ENCODE measurements at places on chromosomes 4 and X.

DNA sequence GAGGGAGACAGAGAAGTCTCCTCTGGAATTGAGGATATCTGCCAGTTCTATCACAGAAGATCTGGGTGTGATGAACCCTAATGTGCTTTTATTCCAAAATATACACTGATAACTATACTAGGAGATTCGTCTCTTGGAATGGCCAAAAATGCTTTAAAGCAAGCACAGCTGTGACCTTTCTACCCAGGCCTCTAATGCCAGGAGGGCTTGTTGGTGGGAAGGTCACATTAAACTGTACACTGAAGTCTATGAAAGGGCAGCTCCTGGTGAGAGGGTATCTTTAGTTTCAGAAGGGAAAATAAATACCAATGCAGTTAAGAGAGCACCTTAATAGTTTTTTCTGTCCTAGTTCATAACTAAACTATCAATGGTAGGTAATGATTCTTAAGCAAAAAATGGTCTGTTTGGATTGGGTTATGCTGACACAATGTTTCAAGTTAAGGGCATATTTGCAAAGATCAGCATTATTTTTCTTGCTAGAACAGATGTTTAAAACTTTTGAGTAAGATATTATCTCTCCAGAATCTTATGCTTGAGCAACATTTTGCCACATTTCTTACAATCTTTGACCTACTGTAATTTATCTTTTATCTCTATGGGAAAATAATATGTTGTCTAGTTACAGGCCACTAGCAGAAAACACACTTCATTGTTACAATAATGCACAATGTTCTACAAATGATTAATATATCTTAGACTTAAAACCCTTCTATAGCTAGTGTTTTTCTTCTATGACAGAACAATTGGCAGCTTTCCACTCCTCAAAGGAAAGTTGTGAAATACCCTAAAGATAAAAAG, 59.6 kb downstream of the SEC24D start:
- DNase-seq, result no peak

- DNase-seq, result no peak
Observed at GRCh38 chrX:154592505-154592904, 7.6 kb downstream of the CTAG1A start.

GRCh38 chr4:15361529-15361928, 66.3 kb upstream of the C1QTNF7 start:
- DNase-seq, result no peak

DNA sequence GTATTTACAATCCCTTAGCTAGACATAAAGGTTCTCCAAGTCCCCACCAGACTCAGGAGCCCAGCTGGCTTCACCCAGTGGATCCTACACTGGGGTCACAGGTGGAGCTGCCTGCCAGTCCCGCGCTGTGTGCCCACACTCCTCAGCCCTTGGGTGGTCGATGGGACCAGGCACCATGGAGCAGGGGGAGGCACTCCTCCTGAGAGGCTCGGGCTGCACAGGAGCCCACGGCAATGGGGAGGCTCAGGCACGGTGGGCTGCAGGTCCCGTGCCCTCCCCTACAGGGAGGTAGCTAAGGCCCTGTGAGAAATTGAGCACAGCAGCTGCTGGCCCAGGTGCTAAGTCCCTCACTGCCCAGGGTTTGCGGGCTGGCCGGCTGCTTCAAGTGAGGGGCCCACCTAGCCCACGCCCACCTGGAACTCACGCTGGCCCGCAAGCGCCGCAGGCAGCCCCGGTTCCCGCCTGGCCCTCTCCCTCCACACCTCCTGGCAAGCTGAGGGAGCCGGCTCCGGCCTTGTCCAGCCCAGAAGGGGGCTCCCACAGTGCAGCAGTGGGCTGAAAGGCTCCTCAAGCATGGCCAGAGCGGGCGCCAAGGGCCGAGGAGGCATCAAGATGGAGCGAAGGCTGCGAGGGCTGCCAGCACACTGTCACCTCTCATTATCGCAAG, 113.9 kb downstream of the PRDM5 start:
- no peak for DNase-seq

DNA sequence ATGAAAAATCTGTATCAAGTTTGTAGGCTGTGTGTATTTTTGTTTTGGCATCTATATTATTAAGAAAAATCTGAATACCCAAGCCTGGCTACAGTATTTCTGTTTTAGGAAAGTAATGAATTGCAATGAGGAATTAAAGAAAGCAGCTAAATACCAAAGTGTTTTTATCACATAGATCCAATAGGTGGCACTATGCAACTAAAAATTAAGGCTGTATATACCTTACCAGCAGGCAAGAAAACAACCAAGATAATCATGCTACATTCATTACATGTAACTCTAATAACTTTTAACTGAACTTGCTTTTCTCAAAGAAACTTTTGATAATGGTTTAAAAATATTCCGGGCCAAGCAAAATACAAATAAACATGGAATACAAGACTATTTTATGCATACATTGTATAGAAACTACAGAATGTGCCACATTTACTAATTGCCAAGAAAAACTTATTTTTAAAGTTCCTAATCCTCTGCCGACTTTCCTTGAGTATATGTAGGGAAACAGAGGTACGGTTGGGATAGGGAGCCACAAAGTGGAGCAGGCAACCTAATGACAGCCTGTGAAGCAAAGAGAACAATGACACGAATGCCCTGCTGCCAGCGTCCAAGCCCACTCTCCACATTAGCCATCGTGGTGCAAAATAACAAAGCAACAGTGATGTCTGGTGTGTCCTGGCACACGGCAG, 63.7 kb downstream of the SEC24D start:
- no peak for DNase-seq

- DNase-seq, result no peak
Observed at GRCh38 chrX:42248226-42248625, 324.9 kb upstream of the CASK start.

DNA sequence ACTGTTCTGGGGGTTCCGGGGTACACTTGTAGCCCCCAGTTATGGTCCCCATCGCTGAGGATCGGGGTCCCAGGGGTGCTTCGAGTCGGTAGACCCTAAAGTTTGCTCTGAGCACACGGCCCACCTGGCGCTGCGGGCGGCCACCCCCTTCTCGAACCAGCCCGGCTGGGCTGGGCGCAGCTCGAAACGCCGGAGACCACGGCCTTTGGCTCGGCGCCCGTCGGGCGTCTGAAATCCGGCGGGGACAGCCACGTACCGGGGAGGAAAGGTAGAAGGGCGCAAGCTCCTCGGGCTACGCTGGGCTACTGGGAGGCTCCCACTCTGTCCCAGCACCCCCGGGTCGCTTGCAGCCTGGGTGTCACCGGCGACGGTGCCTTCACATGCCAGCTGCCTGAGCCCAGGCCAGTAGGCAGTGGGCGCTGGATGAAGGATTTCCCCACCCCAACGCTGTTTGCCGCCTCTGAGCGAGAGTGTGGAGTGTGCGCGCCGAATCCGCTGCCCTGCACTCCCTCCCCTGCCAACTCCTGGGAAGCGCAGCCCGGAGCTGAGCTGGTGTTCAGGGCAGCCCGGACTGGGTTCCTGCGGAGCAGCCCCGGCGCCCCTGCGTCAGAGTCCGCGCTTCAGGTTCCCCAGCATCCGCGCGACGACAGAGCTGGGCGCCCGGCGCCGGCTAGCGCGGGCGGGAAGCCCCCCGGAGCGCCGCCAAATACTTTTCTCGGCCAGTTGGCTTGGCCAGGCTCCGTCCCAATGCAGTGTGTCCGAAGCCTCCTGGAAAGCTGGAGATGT, 637 bp downstream of the MAMLD1 start:
- DNase-seq, result no peak

DNA sequence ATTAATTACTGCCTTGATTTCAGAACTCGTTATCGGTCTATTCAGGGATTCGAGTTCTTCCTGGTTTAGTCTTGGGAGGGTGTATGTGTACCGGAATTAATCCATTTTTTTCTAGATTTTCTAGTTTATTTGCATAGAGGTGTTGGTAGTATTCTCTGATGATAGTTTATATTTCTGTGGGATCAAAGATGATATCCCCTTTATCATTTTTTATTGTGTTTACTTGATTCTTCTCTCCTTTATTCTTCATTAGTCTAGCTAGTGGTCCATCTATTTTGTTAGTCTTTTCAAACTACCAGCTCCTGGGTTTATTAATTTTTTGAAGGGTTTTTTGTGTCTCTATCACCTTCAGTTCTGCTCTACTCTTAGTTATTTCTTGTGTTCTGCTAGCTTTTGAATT, 32.1 kb downstream of the CDX4 start:
- no peak for DNase-seq

GRCh38 chrX:2325076-2325784, 175.5 kb downstream of the DHRSX start:
- no peak for DNase-seq

DNA sequence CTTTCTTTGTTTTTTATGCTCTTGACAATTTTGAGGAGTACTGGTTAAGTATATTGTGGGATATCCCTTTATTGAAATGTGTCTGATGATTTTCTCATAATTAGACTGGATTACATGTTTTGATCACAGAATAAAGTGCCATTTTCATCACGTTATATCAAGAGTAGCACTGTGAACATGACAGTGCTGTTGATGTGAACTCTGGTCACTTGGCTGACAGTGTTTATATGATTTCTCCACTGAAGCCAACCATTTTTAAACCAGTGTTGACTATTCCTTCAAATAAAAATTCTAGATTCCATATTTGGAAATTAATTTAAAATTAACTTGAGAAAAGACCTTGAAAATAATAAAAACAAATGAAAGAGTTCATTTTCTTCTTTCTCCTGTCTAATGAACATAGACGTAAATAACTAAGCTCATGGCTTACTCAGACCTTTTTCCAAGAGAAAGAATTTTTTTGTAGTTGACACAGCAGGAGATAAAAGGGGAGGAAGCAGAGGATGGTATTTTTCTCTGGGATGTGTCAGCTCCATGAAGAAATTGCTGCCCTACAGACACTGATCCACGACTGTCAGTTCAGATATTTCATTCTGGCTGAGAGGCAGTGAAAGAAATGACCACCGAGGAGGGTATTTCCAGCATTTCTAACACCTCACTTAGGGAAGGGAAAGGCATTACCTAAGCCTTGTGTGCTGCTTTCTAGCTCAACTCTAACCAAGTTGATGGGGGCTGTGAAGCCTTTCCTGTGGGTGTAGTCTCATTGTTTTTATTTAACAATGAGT, 150.9 kb upstream of the ANK2 start:
- no peak for DNase-seq

GRCh38 chr4:139746431-139747171, 81.0 kb downstream of the MGST2 start:
- DNase-seq, result no peak

- no peak for DNase-seq
Observed at GRCh38 chrX:129842510-129843208, 1.0 kb downstream of the ZDHHC9 start.

GRCh38 chr4:177123811-177124210, 185.9 kb upstream of the NEIL3 start:
- DNase-seq, result no peak

- DNase-seq, result no peak
Observed at GRCh38 chr4:15912236-15912635, 26.3 kb downstream of the FGFBP1 start.

GRCh38 chr4:89551191-89551590, 243.6 kb upstream of the GPRIN3 start:
- no peak for DNase-seq

- no peak for DNase-seq
Observed at GRCh38 chrX:123487669-123488068, 245.2 kb downstream of the THOC2 start.

DNA sequence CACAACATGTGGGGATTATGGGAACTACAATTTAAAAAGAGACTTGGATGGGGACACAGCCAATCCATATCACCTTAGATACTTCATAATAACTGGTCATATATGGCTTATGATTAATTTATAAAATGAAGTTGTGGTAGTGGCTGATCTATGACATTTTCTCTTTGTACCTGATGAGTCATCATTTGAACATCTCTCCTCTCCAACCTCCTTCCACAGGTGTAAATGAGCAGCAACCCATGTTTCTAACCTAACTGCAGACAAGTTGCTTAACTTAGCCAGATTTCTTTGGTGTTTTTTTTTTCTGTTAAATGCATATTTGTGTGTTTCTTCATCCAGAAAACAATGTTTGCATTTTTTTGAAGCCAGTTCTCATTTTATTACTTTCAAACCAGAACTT, 42.6 kb downstream of the SPANXA2 start:
- DNase-seq, result no peak

DNA sequence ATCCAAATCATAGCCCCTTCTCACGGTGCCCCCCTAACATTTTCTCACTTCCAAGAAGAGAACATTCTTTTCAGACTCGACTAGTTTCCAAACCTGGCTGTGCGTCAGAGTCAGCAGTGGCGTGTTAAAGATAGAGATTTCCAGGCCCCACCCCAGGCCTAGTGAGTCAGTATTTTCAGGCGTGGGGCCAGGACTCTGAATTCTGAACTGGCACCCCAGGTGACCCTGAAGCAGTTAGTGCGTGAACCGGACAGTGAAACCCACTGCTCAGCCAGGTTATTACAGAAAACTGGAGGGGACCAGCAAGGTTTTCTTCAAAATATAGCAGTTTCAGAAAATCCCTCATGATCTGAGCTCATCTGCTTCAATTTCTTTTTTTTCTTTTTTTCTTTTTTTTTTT, 35.0 kb upstream of the BCOR start:
- no peak for DNase-seq

DNA sequence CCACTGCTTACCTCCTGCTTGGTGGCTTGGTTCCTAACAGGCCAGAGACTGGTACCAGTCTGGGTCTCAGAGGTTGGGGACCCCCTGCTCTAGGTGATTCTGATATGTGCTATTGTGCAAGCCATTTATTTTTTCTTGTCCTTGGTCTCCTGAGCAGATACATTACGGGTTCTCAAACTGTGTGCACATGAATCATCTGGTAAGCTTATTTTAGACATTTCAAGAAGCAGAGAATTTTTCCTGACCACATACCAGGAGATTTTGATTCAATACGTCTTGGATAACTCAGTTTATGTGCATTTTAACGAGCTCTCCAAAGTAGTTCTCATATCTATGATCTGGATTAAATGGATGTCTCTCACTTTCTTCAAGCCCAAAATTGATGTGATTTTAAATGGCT, 77.2 kb downstream of the FHIP1A start:
- DNase-seq, result no peak

- DNase-seq, result no peak
Observed at GRCh38 chr4:5887361-5888221, 5.3 kb downstream of the CRMP1 start.

GRCh38 chrX:68934922-68935321, 106.1 kb downstream of the EFNB1 start:
- no peak for DNase-seq

DNA sequence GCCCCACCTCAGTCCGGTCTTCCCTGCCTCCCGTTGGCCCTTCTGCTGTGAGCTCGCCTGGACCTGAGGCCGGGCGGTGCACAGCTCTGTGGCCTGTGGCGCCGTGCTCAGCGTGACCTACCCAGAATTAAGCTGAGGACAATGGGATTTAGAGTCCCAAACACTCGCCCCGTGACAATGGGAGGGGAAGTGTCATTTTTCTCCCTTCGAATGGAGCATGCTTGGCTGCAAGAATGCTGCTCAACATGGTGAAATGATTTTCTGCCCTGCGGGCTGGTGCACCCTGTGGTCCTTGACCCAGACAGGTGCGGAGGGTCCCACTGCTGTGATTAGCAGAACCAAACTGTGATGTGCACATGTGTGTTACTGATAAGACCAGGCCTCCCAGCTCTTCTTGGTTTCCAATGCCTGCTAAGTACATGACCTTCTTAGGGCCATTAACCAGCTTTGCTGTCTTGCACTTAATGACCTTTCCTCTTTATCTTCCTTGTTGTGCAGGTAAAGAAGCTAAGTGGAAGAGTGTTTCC, 772 bp downstream of the EOLA1 start:
- DNase-seq, result no peak
